Esophagus (tissue), 2 donors: ENCODE measurements at places on chromosomes 5 and 9. TPM values are rescaled to one million over a fixed set of nuclear protein-coding genes. Genes with fewer than 3 reads are reported as not detected.

The SPATA31A3 gene
- not detected for polyA plus RNA-seq

The CTXN3 gene
- 0.14 TPM for polyA plus RNA-seq

The PDCD1LG2 gene
- 0.18 TPM for polyA plus RNA-seq

The TEK gene
- 1.3 TPM for polyA plus RNA-seq

The PCDHAC2 gene
- 0.06 TPM for polyA plus RNA-seq
